ENCODE measurements at places on chromosomes 3 and 15.

DNA sequence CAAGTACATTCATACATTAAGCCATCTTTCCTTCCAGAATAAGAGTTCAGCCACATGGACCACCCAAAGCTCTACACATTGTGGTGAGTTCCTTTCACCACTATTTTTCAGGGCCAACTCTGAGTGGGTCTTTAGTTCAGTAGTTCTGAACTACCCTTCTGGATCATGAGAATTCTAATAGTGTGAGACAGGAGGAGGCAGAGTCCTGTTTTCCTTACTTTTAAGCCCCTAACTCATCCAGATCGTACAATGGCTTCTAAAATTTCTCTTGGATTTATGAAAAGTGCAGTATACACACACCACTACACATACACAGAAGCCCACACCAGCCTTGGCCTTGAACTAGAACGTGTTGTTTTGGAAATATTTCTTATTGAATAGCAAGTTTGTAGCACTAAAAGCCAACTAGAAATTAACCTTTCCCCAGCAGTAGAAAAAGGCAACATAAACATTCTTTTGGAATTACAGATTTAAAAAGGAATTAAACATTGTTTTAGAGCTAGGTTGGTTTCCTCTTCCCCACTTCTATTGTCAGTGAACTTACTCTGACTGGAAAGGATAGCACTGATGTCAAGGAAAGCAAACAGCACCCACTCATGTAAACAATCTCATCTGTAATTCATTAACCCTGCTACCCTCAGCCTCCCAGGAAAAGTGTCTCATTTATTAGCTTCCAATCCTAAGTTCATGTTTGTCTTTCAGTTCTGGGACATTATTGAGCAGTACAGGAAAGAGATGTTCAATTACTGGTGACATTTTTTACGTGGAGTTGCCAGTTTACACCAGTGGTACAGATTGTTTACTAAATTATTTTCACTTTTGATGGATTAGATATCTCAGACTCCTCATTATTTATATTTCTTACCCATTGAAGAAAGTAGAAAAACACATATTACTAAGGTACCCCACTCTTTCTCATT, 95.7 kb upstream of the AGTR1 start:
- DNase-seq: peak; percentile 80

DNA sequence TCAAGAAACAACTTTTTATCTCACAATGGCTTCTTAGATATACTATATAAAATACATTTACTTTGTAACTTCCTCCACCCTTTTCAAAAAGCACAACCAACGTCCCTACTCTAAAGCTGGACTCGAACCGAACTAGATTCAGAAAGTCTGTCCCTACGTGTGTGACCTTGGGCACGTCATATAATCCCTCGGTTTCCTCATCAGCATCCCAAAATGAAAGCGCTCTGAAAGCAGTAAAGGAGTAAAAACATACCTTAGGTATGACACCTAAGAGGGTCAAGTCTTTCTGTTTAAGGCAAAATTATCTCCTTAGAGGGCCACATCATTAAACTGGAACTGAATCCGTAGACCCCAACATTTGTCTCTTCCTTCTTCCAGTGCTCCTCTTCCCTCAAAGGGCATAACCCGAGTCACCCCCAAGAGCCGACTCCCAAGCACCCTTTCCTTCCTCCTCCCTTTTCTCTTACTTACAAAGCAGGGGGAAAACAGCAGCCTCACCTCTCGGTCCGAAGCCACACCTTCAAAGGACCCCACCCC, 663 bp downstream of the PDCD10 start:
- DNase-seq: no peak

DNA sequence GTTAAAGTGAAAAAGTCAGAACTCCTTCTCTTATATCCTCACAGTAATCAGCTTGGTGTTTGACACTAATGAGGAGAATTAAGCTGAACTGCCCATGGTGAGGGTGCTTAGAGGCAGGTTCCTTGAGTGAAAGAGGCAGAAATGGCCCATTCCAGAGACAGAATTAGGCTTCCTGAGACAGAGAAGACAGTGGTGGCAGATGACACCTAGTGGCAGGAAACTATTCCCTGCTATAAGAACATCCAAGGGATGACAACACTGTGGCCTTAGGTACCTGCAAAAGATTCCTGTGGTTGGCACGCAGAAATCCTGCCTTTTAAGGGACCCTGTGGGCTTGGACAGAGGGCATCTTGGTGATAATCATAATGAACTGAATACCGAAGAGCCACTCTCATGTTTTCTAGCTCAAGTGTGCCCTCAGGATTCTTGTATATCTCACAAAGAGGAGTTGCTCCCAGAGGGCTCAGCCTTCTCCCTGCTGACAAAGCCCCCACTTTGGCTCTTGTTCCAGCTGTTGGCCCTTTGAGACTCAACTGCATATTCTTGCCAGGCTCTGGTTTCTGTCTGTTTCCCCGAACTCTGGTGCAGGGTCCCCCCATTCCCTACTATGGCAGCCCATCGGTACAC, 56.0 kb downstream of the KBTBD12 start:
- peak; percentile 35 for DNase-seq

GRCh38 chr3:188890572-188891270, 281.1 kb upstream of the TPRG1 start:
- no peak for DNase-seq

DNA sequence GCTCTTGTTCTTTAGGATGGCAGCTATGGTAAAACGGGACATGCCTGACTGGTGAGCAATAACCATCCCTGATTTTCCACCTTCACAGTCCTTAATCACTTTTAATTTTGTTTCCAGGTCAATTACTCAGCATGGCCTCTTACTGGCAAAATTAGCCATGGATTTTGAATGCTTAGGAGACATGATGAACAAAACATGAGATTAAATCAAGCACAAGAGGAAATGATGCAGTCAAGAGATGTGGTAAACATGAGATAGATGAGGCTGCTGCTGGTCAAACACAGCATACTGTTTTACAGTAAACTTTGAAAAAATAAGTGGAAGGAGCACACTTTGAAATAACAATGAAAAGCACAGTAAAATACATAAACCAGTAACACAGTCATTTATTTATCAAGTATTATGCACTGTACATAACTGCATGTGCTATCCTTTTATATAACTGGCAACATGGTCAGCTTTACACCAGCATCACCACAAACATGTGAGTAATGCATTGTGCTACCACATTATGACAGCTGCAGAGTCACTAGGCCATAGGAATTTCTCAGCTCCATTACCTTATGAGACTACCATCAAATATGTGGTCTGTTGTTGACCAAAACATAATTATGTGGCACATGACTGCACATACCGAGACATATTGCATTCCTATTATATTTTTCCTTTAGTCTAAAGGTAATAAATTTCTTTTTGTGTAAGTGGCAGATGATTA, 30.1 kb upstream of the ZNF502 start:
- DNase-seq: no peak

GRCh38 chr3:177934001-177934891, 602.0 kb upstream of the KCNMB2 start:
- peak; percentile 39 for DNase-seq

- DNase-seq: no peak
These were observed 93.8 kb upstream of the TGFBR2 start for GRCh38 chr3:30512576-30512975.

GRCh38 chr3:14771593-14772497, 46.9 kb upstream of the FGD5 start:
- no peak for DNase-seq

- no peak for DNase-seq
These were observed 11.4 kb upstream of the MEX3B start for GRCh38 chr15:82056958-82057823.

- DNase-seq: peak; percentile 10
These were observed 40.8 kb downstream of the PPM1L start for GRCh38 chr3:160796813-160797164.

DNA sequence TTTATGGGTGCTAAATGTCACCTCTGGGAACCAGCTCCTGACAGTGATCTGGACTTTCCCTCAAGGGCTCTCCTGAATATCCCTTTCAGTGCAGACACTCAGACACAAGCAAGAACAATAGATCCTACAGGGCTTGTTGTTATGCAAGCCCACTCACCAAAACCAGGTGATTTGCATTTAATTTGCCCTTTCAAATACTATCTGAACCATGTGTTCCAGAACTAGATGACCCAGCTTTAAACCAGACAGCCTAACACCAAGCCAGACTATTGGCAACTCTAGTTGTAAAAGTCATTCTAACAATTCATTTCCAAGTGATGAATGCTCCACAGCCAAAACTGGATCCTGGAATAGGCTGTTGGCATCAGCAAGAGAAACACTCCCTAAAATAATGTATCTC, 5.6 kb upstream of the ATP8B4 start:
- no peak for DNase-seq

DNA sequence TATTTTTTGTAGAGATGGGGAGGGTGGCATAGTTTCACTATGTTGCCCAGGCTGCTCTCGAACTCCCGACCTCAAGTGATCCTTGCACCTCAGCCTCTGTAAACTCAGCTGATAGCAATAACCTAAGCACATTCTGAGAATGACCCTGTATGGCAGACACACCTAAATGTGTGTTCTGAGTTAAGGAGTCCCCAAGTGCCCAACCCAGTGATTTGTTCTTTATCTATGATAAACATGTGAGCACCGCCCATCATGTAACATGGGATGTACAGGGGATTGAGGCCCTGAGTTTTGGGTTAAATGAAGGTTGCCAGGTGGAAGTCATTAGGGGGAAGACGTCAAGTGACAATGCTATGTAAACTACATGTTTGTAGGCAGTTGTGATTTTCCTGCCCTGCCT, 5.7 kb downstream of the NCEH1 start:
- DNase-seq: no peak

- no peak for DNase-seq
These were observed 21.6 kb downstream of the P2RY14 start for GRCh38 chr3:151256749-151257148.

DNA sequence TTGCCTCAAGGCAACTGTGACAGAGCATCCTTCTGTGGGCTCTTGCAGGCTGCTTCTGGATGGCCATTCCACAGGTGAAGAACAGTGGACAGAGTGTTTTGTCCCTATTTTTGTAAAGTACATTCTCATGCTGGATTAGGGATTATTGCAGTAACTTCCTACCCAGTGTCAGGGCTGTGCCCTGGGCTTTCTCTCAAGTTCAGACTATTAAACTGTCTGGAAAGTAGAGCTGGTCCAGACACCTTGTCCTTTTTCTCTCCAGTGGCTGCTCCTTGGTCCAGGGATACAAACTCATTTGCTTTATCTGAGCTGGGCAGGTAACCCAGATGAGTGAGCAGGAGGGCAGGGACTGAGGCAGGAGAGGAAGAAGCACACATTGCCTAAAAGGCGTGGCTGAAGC, 37.4 kb upstream of the AGBL1 start:
- DNase-seq: no peak

- no peak for DNase-seq
These were observed 6.8 kb downstream of the PEAK1 start for GRCh38 chr15:77412972-77413698.

- DNase-seq: no peak
These were observed 2.7 kb downstream of the MYO5C start for GRCh38 chr15:52292780-52293392.

GRCh38 chr3:7977245-7978086, 524.2 kb upstream of the LMCD1 start:
- DNase-seq: peak; percentile 55

DNA sequence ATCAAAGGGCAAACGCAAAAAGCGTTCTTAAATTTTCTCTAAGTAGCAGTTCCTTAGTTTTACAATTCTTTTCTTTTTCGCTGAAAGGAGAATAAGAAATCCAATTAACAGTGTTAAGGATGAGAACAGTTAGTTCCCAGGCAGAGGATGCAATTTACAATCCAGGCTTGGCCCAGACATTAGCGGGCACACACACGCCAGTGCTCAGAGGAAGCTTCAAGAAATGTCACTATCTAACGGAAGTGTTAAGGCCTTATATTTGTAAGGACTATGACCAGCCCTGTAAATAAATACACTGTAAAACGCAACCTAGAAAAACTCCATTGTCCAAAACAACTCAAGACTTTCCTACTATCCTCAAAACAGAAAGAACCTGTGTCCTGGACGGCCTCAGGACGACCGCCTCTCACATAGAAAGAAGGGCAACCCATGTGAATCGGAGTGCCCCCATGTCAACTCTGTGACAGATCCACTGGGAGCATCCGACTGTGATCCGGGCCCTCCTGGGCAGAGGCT, 1.3 kb downstream of the ACAP2 start:
- DNase-seq: no peak
